Inflammatory macrophage treated with lipopolysaccharide for 1 hour (primary cell): ENCODE measurements at places on chromosomes 2 and 18.

DNA sequence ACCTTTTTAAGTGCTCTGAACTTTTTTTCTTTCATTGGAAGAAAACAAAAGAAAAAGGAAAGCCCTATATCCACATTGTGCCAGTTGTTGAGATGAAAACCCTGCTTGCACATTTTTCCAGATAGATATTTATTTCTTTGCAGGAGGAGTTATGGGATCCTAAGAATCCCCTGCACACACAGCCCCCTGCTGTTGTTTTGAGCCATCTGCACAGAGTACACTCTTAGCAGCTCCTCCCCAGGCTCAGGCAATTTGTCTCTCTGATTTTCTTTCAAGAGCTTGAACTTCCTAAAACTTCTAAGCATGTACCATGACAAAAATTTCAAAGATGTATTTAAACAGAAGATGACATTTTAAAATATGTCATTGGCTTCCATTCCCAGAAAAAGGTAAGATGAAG is 436.9 kb downstream of the METTL4 start:
- DNase-seq, result no peak

GRCh38 chr18:79897940-79898625 is 53.4 kb downstream of the SLC66A2 start:
- no peak for DNase-seq

DNA sequence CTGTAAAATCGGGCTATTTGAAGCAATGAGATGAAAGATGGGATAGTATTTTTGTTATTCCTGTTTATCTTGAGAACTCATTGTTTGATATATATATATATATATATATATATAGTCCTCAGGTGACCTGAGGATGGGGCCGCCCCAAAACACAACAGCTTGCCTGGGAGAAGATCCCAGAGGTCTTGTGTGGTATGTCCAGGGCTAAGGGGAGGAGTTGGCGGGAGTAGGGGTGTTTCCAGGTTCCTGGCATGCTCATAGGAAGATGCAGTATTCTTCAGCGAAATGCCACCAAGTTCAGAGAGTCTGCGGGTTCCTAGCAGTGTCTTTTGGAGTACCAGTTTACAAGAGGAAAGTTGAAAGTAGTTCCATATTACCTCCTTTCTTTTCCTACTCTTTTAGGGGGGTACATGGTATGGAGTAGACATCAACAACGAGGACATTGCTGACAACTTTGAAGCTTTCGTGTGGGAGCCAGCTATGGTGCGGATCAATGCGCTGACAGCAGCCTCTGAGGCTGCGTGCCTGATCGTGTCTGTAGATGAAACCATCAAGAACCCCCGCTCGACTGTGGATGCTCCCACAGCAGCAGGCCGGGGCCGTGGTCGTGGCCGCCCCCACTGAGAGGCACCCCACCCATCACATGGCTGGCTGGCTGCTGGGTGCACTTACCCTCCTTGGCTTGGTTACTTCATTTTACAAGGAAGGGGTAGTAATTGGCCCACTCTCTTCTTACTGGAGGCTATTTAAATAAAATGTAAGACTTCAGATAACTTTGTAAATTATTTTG is 18.3 kb downstream of the CCT7 start:
- DNase-seq, result no peak

- no peak for DNase-seq
These were observed 25.5 kb downstream of the RBM44 start for GRCh38 chr2:237824085-237824484.

DNA sequence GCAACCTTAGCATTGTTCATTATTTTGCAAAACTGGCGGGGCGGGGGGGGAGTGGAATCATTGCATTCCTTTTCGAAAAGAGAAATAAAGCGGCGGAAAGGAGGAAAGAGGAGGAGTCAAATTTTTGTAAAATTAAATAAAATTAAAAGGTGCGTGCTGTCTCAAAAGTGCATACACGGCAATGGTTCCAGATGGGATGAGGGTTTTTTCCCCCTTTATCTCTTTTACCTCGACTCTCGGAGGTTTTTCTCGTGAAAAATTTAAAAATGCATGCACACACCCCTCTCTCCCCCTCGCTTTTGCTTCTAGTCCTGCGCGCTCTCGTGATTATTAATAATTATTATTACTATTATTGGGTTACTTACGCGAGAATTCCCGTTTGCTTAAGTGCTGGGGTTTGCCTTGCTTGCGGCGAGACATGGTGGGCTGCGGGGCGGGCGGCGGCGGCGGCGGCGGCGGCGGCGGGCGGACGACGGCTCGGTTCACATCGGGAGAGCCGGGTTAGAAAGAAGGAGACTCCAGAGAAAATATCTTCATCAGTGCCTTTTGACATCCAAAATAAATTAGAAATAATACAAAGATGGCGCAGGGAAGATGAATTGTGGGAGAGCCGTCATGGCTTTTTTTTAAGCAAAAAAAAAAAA is 481 bp downstream of the BCL11A start:
- DNase-seq, result no peak

- no peak for DNase-seq
These were observed 24.2 kb downstream of the ITM2C start for GRCh38 chr2:230888824-230889400.

- DNase-seq, result no peak
These were observed 33.8 kb downstream of the HS1BP3 start for GRCh38 chr2:20617081-20617575.

- no peak for DNase-seq
These were observed 564.0 kb upstream of the POU3F3 start for GRCh38 chr2:104289651-104290565.

DNA sequence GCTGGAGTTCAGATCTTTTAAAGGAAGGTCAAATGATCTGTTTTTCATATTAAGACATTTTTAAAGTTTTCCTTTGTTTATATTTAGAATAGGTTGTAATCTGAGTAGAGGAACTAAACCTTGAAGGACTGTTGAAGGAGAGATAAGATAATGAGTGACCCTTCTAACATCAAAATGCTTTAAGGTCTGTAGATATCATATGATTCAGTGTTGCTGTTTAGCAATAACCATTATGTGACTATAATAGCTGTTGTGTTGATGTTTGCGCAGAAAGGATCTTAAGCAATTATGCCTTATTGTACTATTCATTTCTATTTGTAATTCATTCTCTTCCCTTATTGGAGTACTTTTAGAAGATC is 60.0 kb downstream of the SLC16A14 start:
- no peak for DNase-seq

DNA sequence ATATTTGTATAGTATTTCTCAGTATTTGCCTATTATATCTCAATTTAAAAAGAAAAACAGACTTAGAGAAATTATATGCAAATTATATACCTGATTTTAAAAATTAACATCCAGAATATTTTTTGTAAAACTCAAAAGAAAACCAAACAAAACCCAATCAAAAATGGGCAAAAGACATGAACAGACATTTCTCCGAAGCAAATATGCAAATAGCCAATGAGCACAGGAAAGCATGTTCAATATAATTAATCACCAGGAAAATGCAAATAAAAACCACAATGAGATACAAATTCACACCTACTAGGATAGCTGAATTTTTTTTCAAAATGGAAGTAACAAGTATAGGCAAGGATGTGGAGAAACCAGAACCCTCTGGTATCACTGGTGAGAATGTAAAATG is 108.0 kb downstream of the USP34 start:
- no peak for DNase-seq

- no peak for DNase-seq
These were observed 225.3 kb upstream of the THUMPD2 start for GRCh38 chr2:40004336-40004735.

DNA sequence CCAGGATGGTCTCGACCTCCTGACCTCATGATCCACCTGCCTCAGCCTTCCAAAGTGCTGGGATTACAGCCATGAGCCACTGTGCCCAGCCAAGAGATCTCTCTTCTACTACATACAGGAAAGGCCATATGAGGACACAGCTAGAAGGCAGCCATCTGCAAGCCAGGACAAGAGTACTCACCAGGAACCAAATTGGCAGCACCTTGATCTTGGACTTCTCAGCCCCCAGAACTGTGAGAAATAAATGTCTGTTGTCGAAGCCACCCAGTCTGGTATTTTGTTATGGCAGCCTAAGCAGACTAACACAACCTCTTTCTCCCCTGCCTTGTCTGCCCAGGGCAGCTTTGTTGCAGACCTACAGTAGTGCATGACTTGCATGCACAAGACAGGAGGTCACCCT is 211.3 kb upstream of the HAAO start:
- no peak for DNase-seq

- no peak for DNase-seq
These were observed 125.3 kb downstream of the C2orf74 start for GRCh38 chr2:61287254-61287653.

GRCh38 chr2:31802711-31803110 is 208.1 kb downstream of the MEMO1 start:
- DNase-seq, result no peak

DNA sequence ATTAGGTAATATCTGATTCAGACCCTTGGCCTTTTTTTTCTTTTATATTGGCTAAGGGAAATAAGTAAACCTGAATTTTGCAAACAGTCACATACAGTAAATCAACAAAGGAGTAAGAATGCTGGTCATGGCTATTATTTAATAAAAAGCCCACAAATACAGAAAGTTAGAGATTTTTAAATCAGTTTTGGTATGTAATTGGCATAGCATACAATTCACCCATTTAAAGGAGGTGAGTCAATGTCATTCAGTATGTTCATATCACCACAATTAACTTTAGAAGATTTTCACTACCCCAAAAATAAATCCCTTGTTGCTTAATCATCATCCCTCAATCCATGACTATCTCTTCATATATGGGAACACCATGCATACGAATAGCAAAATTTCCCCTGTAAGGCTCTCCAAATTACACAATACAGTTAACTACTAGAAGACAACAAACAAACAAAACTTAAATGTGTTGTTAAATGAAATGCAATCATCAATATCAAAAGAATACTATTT is 45.9 kb upstream of the NYAP2 start:
- no peak for DNase-seq

GRCh38 chr2:217299590-217299989 is 439.7 kb upstream of the TNP1 start:
- no peak for DNase-seq

- no peak for DNase-seq
These were observed 57.8 kb upstream of the HS6ST1 start for GRCh38 chr2:128376241-128377041.

GRCh38 chr2:18156421-18156820 is 278.0 kb downstream of the KCNS3 start:
- DNase-seq, result no peak
